ENCODE measurements at places on chromosomes 2 and 18. TPM values are rescaled to one million over a fixed set of nuclear protein-coding genes. Genes with fewer than 3 reads are reported as not detected.
A peak's percentile ranks its signal among the peaks of the same experiment; 100 is the strongest.

The DLGAP1 gene
- 3.7 TPM for total RNA-seq

The SP140 gene
- 0.97 TPM for total RNA-seq

The CNDP1 gene
- total RNA-seq, result 0.48 TPM

The TRIM54 gene
- not detected for total RNA-seq

DNA sequence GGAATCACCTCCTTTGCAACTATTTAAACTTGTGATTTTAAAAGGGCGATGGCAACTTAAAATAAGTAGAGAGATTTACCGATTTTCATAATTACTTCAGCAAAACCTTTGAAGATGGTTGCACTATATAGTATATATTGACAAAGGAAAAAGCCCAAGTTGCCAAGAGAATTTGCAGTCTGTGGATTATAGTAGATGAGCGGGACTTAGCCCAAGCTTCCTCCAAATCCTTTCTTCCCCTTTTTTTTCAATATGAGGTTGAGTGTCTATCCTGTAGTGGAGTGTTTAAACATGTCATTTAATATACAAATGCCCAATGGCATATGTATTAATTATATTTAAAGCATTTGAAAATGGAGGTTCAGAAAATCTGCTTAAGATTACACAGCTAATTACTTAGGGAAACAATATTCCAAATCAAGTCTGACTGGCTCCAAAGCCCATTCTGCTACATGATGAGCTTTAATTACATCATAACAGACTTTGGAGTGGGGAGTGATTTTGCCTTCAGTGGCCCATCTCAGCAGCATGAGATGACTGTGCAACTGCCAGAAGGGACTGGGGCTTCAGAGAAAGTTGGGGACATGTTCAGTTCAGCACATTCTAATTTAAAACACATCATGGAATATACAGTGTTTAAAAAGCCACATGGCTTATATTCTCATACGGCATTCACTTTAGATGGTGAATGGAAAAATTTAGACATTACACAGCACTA lies 73.2 kb downstream of the COL3A1 start:
- H3K27me3 ChIP-seq, result no peaks in the 10 kb centered on the region
- peaks cover 9% of the 10 kb centered on the region for H3K36me3 ChIP-seq
- no peak for DNase-seq
- no peak overlapping the region for H3K4me3 ChIP-seq
- H3K4me1 ChIP-seq, result peaks cover 8% of the 10 kb centered on the region

DNA sequence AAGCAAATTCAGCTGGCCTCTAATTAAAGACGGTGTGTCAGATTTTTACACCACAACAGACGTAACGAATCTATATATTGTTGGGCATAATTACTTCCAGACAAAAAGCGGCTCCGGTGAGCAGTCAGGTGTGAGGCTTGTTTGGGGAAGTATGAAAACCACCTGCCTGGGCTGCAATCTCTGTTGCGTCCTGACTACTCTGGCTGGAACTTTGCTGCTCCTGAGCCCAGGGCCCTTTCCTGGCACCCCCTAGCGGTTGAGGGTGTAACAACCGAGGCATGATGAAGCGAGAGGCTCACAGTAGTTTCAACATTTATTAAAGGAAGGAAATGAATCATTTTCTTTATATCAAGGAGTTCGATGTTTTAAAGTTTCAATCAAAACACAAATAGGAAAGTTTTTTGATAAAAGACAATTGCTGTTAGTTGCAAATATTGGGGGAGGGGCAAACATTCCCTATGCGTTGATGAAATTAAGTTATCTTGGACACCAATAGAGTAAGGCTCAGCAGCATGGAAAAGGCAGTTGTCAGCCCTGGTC lies 10.6 kb upstream of the ITGB6 start:
- peaks cover 7% of the 10 kb centered on the region for H3K27me3 ChIP-seq
- H3K4me3 ChIP-seq, result peak overlapping the region; percentile 2
- H3K36me3 ChIP-seq, result no peaks in the 10 kb centered on the region
- peak; percentile 75 for DNase-seq
- no peak overlapping the region for H3K27ac ChIP-seq

GRCh38 chr2:127527001-127527804 lies 914 bp upstream of the IWS1 start:
- H3K4me3 ChIP-seq, result peak overlapping the region; percentile 99
- peaks cover 5% of the 10 kb centered on the region for H3K36me3 ChIP-seq
- H3K27ac ChIP-seq, result peak overlapping the region; percentile 98
- peaks cover 13% of the 10 kb centered on the region for H3K4me1 ChIP-seq
- H3K27me3 ChIP-seq, result peaks cover 12% of the 10 kb centered on the region
